HFFc6 (cell line): ENCODE measurements at places on chromosomes 3 and 15. TPM values are rescaled to one million over a fixed set of nuclear protein-coding genes. Genes with fewer than 3 reads are reported as not detected.

Gene FBXW12
- total RNA-seq: not detected in 3 replicates

GRCh38 chr3:13236557-13237173, 163.4 kb upstream of the IQSEC1 start:
- no peaks in the 10 kb centered on the region for H3K36me3 ChIP-seq
- no peaks in the 10 kb centered on the region; the same call in 1 of the 2 replicates for H3K4me1 ChIP-seq
- H3K4me3 ChIP-seq: no peak overlapping the region
- no peak overlapping the region for H3K27ac ChIP-seq
- peaks cover 38% of the 10 kb centered on the region for H3K27me3 ChIP-seq
- DNase-seq: no peak

DNA sequence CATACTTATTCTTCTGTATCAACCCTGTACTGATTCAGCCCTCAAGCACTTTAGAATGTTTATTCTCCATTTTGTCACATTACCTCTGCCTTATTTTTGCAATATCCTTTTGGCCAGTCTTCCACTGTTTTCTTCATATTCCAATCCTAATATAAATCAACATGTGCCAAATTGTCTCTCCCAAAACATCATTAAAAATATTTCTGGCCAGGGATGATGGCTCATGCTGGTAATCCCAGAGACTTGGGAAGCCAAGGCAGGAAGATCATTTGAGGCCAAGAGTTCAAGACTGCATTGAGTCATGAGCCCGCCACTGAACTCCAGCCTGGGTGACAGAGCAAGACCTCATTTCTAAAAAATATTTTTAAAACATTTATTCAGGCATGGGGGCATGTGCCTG, 641.4 kb upstream of the CBLB start:
- H3K4me3 ChIP-seq: no peak overlapping the region
- 0 out of 2 replicates have a peak, but pooled peaks cover 5% of the 10 kb centered on the region for H3K36me3 ChIP-seq
- H3K4me1 ChIP-seq: peaks cover 10% of the 10 kb centered on the region
- peak; percentile 0 for DNase-seq
- H3K27me3 ChIP-seq: no peaks in the 10 kb centered on the region
- H3K27ac ChIP-seq: no peak overlapping the region

GRCh38 chr3:171812811-171813210, 2.5 kb upstream of the PLD1 start:
- peaks cover 59% of the 10 kb centered on the region for H3K4me1 ChIP-seq
- H3K4me3 ChIP-seq: no peak overlapping the region
- no peak for DNase-seq
- no peaks in the 10 kb centered on the region; the same call in 1 of the 2 replicates for H3K27me3 ChIP-seq
- H3K36me3 ChIP-seq: no peaks in the 10 kb centered on the region

DNA sequence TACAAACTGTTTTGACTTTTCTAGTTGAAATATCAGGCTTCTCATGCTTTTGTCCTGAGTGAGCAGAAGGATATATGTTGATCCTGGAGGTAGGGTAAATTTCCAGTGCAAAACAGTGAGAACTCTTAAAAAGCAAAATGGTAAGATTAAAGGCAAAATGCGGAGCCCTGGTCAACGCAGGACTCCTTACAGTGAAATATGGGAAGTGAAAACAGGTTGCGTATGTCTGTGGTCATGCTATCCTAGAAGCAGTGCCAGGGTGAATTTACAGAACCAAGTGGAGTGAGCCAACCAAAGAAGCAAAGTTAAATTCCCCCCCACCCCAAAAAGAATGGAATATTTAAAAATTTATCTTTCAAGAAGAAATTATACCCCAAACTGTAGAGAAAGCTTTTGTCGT, 256.4 kb downstream of the NR2F2 start:
- H3K27me3 ChIP-seq: peaks cover 3% of the 10 kb centered on the region; the same call in 1 of the 2 replicates
- DNase-seq: no peak
- H3K4me1 ChIP-seq: peaks cover 6% of the 10 kb centered on the region; the same call in 1 of the 2 replicates
- no peak overlapping the region for H3K4me3 ChIP-seq

GRCh38 chr3:12318758-12319621, 30.1 kb downstream of the PPARG start:
- DNase-seq: no peak
- H3K4me1 ChIP-seq: no peaks in the 10 kb centered on the region
- no peak overlapping the region for H3K27ac ChIP-seq
